ENCODE measurements at places on chromosomes 7 and 10.

DNA sequence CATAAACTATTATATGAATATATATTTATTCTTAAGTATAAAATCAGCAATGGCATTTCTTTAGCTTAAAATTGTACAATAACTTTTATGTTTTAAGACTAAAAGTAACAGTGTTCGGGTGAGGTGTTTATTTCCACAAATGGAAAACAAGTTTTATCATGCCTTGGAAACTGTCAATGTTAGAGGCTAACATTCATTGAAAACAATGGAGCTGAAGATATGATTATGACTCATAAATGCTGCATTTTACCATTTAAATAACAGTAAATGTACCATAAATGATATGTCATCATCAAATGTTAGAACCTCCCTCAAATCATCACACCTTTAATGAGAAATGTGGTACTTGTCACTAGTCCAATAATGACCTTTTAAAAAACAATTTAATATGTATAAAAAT, 897.3 kb downstream of the PCDH15 start:
- no peak for DNase-seq

DNA sequence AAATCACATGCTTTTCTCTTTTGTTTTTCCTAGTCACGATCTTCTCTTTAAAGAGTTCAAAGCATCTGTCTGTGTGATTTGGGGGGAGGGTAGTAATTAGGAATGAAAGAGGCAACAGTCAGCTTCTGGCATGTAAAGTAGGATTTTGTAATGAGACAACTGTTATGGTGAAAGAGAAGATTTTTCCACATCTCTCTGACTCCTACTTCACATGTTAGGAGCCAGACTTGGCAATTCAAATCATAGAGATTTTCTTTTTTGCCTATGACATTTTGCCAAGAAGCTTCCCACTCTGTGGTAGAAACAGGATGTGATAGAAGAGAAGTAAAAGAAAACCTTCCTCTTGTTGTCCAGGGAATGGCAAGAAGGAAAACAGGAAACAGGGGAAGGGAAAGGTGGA, 38.3 kb upstream of the KLHL7 start:
- no peak for DNase-seq

GRCh38 chr10:21627331-21627730, 93.3 kb downstream of the MLLT10 start:
- DNase-seq, result no peak

DNA sequence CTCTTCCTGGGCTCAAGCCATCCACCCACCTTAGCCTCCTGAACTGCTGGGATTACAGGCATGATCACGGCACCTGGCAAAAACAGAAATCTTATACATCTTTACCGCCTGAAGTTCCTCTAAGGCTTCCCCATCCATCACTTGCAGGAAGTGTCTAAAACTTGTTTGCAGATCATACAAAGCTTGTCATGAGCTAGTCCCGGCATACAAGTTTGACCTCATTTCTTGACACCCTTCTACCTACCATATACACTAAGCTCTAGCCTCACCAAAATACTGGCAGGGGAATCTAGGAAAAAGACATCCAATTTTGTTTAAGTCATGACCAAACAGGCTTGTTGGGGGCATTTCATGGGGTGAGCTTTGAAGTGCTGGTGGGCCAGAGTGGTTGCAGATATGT, 14.5 kb downstream of the DNMBP start:
- DNase-seq, result no peak

DNA sequence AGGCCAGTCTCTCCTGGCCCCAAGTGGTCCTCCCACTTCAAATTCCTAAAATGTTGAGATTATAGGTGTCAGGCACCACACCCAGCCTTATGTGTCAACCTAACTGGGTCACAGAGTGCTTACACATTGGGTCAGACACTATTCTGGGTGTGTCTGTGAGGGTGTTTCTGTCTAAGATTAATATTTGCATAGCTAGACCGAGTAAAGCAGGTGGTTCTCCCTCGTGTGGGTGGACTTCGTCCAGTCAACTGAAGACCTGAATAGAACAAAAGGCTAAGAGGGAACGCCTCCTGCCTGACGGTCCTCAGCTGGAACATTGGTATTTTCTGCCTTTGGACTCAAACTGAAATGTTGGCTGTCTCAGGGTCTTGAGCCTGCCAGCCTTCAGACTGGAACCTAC, 11.5 kb downstream of the PPIF start:
- no peak for DNase-seq

- DNase-seq, result no peak
Observed at GRCh38 chr7:108059526-108059925, 56.6 kb upstream of the LAMB1 start.

DNA sequence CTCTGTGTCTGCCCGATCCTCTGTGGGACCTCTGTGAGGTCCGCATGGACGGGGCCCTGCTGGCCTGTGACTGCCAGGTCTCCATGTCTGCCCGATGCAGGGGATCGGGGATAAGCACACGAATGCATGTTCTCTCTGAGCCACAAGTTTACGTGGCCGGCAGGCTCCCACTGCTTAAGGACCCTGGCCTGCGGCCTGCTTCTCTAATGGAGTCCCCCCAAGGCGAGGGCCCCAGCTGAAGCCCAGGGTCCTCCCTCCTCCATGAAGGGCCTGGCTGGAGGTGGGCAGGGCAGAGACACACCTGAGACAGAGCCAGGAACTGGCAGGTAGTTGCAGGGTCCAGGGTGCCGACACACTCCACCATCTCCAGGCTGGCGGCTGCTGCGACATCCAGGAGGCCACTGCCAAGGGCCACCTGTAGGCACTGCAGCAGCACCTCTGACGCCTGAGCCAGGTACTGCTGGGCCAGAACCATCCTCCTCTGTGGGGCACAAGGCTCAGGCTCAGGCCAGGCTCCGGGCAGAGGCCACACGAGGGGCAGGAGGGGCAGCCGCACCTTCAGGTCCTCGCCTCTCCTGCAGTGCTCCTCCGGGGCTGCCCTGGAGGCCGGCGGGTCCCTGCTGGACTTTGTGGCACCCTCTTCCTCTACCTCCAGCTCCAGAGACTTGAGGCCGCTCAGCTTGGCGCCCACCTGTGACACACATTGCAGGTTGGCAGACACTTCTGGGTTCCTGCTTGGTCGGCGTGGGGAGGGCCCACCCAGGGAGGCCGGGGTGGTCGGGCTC, 60.9 kb upstream of the NKX6-2 start:
- DNase-seq, result no peak

- DNase-seq, result peak; percentile 53
Observed at GRCh38 chr7:100626530-100627237, 14.3 kb downstream of the MOSPD3 start.

DNA sequence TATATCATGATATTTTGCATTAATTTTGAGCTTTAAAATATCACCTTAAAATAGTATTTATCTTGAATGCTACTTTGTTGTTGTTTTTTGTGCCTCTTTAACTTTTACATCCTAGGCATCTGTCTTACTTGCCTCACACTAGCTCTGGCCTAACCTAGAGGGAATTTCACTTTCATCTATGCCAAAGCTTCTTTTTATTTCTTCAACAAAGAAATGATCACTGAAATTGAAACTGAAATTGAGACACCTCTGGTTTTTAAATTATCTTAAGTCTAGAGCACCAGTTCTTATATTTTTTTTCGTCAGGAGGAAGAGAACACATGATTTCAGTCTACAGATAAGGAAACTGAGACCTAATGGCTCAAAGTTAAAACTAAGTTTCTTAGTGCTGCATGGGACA, 3.5 kb upstream of the SCIN start:
- no peak for DNase-seq

DNA sequence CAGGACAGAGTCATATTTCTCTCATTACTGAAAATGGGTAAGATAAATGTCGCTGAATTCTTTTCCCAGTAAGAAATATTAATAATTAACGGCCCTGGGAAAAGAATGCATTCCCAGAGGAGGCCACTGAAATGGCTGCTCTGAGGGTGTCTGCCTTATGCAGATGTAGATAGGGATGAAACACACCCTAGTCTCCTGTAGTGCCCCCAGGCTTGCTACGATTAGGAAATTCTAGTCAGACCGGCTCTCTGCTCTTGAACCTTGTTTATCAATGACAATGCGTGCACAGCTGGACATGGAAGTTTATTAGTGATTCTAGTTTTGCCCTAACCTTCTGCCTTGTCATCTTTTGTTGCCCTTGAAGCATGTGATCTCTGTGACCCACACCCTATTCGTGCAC, 291.1 kb downstream of the ZNF248 start:
- DNase-seq, result no peak

- DNase-seq, result no peak
Observed at GRCh38 chr10:110175406-110175805, 32.0 kb upstream of the MXI1 start.

DNA sequence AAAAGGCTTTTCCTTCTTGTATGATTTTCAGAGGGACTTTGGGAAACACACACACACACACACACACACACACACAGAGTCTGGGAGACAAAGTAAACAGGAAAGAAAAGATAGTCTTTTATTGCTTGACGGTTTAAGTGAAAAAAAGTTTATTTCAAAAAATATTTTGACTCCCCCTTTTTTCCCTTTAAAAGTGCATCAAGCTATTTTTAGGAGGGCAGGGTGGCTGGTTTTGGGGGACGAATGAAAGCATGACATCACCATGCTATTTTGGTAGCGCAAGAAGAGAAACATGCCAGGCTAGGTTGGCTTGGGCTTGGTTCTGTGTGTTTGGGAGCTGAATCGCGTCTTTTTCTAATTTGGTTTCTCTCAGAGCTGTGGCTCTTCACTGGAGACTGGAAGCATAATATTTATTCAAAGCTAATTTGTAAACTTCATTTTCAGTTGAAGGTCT, 129.2 kb downstream of the BAMBI start:
- no peak for DNase-seq

DNA sequence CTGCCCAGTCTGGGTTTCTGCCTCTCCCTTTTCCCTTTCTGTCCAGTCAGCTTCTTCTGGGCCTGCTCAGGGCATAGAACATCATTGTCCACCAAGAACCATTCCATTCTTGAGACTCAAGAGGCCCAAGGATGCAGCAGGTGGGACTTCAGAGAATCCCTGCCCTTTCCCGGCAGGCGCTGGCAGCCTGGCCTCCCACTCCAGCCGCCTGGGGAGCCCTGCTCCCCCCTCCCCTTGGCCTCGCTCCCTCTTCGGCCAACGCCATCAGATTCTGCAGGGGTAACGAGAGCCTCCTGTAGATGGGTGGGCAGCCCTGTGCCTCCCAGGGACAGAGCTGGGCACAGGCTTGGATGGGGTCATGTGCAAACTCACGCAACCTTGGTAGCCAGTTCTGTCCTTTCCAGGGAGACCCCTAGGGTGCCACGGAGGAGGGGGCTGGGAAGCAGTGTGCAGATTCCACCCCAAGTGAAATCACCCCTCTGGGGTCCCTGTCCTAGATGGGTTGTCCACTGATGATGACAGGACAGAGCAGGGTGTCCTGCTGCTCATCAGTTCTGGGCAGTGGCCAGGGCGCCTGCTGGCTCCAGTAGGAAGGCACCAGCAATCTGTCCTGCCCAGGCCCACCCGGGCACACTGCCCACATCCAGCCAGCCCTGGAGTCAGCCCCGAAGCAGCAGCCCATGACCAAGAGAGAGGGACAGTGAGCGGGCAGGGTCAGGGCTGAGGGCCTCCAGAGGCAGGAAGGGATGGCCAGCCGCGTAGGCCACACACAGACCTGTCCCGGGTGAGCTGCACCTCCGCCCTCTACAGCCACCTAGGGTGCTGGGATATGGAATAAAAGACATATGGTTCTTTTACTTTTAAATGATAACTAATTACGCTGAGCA, 47.7 kb downstream of the RASGEF1A start:
- DNase-seq, result no peak

- DNase-seq, result no peak
Observed at GRCh38 chr10:3749600-3749999, 35.4 kb downstream of the KLF6 start.

DNA sequence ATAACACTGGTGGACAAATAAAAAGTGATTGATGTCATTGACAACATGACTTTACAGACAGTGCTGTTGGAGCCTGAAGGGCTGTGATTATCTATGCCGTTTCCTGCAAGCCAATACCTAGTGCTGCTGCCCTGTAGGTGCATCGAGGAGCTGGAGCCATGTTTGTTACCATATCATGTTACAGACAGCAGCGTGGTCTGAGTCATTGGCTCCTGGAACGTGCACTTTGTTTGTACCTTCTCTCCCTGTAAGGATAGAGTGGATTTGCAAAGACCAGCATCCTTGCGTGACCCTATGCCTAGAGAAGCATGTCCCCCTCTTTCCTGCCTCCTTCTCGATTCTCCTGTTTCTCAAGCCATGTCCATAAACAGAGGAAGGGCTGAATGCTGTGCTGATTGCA, 597.2 kb downstream of the TYW1 start:
- no peak for DNase-seq

DNA sequence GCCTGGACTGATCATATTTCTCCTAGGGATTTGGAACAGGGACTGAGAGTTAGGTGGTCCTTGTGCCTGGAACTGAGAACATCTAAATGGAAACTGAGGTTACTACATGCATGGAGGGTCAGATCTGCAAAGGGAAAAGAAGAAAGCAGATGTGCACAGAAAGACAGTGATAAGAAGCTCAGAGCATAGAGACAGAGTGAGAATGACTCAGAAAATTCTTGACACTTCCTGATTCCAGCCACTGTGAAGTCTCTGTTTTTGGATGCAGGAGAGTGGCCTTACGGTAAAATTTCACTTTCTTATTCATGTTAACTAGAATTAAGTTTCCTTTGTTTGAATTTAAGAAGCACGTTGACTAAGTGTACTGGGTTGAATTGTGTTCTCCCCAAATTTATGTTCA, 241.7 kb downstream of the TMEM26 start:
- no peak for DNase-seq

DNA sequence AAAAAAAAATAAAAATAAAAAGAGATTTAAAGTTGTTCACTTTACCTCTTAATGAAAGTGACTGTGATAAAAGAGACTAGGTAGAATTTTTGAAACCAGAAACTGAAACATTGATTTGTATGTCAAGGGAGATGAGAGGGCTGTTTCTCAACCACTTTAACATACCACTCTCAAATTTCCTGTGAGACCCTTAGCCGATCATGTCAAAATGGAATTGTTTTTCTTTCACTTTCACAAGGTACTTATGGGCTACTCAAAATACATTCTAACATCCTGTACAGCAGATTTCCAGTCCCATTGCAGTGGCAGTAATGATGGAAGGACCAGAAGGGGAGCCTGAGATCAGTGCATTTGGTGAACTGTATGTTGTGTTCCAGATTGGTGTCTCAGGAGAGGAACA, 261.2 kb downstream of the PPP1R3A start:
- DNase-seq, result no peak

Data from thoracic aorta (tissue), 2 donors.